ENCODE measurements at places on chromosomes 6 and 20.

DNA sequence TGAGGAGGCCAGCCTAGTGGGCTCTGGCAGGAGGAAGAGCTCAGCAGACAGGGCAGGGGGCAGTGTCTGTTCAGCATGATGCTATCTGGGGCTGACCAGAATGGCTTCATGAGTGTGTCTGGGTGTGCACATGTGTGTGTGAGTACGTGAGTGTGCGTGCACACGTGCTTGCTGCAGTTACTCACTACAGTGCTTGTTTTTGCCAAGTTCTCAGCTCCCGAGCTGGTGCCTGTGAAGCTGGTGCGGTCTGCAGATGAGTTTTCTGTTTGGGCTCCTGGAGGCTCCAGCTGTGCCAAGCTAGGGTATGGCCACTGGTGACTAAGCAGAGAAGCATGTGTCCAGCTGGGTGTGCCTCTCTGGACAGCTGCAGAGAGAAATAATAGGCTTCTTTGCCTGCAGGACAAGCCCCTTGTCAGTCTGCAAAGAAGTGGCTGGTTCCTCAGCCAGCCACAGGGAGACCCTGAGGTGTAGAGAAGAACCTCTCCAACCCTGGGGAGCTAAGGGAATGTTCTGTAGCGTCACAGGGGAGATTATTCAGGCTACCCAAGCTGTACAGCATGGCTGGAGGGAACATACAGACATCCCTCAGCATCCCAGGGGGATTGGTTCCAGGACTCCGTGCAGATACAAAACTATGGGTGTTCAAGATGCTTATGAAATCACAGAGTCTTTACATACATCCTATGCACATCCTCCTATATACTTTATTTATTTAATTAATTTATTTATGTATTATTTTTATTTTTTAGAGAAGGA lies 40.2 kb upstream of the FAM50B start:
- DNase-seq, result no peak

- no peak for DNase-seq
Measured at GRCh38 chr20:44031781-44032582, 117.3 kb downstream of the TOX2 start.

GRCh38 chr6:15290067-15290680 lies 44.3 kb downstream of the JARID2 start:
- DNase-seq, result no peak

GRCh38 chr6:166952121-166952520 lies 4.2 kb downstream of the RNASET2 start:
- no peak for DNase-seq

GRCh38 chr6:165920896-165921671 lies 246.6 kb downstream of the TBXT start:
- no peak for DNase-seq

DNA sequence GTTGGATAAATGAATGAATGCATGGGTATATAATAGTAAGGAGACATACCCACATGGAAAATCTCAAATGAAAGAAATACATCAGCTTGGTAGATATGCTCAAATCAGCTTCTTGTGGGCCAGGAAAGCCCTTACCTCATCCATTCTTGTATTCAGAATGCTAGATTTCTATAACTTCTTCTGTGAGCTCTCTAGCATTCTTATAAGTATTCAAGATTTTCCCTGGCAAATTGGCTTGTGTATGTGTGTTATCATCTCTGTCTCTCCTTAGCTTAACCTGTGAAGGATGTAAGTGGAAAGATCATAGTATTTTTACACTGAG lies 100.8 kb downstream of the OR2B2 start:
- no peak for DNase-seq

DNA sequence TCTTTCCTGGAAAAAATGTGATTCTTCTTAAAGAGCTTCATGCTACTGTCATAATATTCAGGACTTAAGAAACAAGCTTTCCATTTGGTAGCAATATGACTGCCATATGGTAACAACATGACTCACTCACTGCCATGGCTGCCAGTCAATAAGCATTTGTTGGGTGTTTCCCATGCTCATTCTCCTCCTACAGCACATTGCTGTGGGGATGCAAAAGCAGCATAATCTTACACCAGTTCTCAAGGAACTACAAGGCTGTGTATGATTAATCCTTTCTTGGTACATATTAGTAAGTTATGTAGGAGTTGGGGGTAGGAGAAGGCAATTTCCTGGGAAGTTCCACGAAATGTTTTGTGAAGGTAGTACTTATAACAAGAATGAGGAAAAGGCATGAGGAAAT lies 76.7 kb downstream of the CEP162 start:
- DNase-seq, result no peak

- no peak for DNase-seq
Measured at GRCh38 chr20:35866418-35867202, 87.7 kb downstream of the SCAND1 start.

DNA sequence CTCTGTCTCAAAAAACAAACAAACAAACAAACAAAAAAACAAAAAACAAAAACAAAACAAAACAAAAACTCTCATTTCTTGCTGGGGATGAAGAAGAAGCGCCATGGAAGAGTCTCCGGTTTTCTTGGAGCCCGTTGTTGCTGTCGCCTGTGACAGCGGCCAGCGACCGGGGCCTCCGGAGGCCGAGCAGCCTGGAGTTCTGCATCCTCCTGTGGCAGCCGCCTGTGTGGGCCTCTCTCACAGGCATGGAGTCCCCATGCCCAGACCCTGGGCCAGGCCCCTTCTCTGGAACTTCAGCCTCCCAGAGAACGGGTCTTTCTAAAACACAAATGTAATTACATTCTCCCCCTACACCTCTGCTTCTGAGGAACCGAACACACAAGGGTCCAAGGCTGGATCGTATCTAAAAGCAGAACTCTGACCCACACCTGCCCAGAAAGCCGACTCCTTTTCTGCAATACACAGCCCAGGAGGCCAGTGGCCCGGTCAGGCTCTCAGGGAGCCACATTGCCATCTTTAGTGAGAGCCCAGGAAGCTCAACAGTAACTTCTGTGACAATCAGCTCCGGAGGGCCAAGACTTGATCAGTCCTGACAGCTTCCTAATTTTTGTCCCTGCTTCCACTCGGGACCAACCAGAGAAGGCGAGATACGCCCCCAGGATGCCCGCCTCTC lies 18.5 kb downstream of the DACT2 start:
- peak; percentile 84 for DNase-seq

DNA sequence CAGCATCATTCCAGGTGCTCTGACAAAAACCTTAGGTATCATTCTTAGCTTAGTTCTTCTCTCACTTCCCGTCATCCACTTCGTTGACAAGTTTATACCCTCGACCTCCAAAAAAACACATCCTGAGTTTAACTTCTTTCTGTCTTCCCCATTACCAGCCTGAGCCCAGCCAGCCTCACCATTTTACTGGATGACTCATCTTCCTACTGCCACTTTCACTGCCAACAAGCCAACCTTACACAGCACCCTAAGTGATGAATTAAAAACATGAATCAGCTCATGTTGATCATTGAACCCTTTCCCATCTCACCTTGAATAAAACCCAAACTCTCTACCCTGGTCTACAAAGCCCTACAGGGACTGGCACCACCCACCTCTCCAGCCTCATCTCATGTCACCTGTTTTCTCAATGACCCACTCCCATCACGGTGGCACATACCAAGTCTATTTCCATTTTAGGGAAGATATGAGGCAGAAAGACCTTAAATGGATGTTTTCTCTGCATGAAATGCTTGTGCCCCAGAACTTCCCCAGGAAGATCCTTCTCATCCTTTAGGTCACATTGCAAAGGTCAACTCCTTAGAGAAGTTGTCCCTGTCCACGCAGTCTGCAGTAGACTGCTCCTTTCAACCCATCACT lies 9.9 kb upstream of the UST start:
- no peak for DNase-seq

GRCh38 chr6:108684771-108685329 lies 124.1 kb downstream of the FOXO3 start:
- no peak for DNase-seq

GRCh38 chr6:32843331-32843978 lies 392 bp downstream of the PSMB8 start:
- no peak for DNase-seq

Data from vagina (tissue), 2 donors.